ENCODE measurements at places on chromosomes 11 and 22.

GRCh38 chr22:37659066-37659896 lies 758 bp downstream of the PDXP start:
- peak; percentile 35 for DNase-seq

DNA sequence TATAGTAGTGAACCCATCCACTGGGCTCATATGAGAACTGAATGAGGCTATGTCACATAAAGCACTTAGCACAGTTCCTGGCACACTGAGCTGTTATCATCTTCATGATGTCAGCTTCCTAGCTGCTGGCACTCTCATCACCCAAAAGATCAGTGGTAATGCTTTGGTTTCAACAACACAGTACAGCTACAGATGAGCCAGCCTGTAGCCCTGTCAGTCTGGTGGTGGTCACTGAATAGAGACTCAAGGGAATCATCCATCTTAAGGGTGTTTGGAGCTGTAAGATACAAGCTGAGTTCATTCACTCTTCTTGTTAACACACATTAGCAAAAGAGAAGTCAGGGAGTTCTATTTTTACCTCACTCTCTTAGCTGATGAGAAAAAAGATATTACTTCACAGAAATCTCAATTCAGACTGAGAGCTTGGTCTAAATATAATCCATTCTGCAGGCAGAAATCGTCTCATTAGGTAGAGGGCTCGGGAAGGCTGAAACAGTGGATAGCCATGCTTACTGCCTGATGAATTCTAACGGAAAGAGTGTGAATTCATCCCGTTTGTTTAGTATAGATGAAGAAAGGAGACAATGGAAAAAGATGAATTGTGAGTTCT lies 6.3 kb upstream of the SLC1A2 start:
- no peak for DNase-seq

- no peak for DNase-seq
Observed at GRCh38 chr11:108501396-108501795, 3.2 kb upstream of the POGLUT3 start.

DNA sequence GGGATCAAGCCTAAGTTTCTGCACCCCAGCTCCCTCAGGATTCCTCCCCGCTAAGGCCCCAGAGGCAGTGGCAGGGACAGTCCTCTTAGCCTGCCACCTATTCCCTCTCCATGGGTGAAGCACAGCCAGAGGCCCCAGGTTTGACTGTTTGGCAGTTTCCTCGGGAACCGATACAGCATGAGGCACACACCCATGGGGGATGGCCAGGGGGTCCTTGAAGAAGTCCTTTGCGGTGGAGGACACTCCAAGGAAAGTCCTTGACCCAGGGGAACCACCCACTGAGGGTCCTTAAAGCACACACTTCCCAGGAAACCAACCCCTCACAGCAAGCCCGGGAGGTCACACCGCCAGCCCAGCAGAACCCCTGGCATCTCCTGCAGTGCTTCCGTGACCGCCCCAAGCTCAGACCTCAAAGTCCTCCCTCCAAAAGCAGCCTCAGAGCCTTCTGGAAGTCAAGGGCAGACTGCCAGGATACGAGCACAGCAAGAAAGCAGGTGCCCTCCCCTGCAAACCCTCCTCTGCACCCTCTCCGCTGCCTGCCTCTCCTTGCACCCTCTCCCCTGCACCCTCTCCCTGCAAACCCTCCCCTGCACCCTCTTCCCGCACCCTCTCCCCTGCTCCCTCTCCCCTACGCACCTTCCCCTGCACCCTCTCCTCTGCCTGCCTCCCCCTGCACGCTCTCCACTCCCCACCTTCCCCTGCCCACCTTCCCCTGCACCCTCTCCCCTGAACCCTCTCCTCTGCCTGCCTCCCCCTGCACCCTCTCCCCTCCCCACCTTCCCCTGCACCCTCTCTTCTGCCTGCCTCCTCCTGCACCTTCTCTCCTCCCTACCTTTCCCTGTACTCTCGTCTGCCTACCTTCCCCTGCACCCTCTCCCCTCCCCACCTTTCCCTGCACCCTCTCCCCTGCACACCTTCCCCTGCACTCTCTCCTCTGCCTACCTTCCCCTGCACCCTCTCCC lies 1.4 kb downstream of the SIGIRR start:
- DNase-seq = no peak

DNA sequence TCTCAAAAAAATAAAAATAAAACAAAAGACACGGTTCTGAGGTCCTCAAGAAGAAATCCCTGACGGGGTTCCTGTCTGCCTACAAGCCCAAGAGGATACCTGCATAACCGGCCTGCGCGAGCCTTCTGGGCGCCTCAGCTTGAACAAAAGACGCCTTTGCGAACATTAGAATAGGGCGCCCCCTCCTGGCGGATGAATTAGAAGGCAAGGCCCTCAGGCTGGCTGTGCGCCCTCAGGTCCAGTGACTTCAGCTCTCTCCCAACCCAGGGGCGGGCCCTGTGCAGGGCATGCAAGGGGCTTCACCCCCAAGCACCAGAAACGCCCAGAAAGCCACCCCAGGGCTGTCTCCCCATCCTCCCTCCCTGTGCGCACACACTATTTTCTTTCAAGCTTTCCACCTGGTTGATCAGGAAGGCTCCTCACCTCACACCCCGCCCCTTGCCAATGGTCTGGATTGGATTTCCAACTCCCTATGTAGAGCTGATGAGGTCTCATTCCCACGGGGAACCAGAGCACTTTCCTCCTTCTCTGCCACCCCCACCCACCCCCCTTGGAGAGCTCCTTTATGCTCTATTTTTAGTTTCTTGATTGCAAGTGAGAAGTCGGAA lies 273.3 kb downstream of the BUD13 start:
- peak; percentile 48 for DNase-seq

DNA sequence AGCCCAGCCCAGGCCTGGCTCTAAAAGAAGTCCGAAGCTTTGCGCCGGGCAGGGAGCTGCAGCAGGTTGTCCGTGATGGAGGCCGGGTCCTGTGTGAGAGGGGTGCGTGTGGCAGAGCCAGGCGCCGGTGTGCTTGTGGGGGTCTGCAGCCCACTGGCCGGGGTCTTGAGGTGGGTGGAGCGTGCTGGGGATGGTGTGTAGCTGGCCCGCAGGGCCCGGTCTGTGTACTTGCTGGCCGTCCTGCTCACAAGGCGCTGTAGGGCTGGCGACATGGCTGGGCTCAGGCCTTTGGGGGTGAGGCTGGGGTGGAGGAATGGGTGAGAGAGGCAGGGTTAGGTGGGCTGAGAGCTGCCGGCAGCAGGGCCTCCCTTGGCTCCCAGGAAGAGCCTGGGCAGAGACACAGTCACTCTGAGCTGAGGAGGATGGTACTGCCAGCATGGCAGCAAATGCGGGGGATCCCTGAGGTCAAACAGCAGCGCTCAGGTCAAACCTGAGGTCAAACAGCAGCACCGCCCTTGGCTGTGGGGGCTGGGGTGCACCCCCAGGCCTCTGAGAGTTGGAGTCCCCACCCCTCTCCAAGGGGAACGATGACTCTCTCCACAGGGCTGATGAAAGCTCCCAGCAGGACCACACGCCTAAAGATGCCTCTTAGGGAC lies 3.2 kb downstream of the TSSK2 start:
- no peak for DNase-seq

- DNase-seq = no peak
Observed at GRCh38 chr11:31960126-31960525, 130.7 kb upstream of the RCN1 start.

DNA sequence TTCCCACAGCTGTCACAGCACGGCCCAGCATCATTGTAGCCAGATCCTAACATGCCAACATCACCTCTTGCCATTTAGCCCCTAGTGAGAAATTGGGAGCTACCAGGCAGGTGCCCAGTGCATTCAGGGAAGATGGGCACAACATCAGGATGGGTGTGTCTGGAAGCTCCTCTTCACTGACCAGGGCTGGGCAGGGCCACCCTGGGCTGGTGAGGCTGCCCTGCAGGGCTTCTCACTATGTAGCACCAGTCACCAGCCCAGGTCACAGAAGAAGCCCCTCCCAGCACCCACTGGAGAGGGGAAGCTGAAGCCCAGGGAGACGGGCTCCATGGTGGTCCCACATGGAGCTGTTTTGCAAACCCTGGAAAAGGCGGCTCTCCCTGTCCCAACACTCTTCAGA lies 13.9 kb downstream of the ZNF74 start:
- no peak for DNase-seq

- no peak for DNase-seq
Observed at GRCh38 chr11:73293356-73293936, 14.6 kb upstream of the ARHGEF17 start.

GRCh38 chr11:72744474-72744873 lies 7.7 kb downstream of the ARAP1 start:
- DNase-seq = no peak

- no peak for DNase-seq
Observed at GRCh38 chr11:76103460-76103859, 102.8 kb downstream of the WNT11 start.

GRCh38 chr11:121839781-121840180 lies 276.2 kb downstream of the BLID start:
- DNase-seq = no peak

GRCh38 chr11:96234866-96235441 lies 108.0 kb downstream of the MAML2 start:
- no peak for DNase-seq

GRCh38 chr11:131511794-131512193 lies 141.4 kb downstream of the NTM start:
- DNase-seq = no peak

GRCh38 chr11:123461164-123461563 lies 31.1 kb downstream of the GRAMD1B start:
- DNase-seq = no peak

GRCh38 chr11:64152841-64153691 lies 12.8 kb downstream of the MACROD1 start:
- DNase-seq = peak; percentile 55

DNA sequence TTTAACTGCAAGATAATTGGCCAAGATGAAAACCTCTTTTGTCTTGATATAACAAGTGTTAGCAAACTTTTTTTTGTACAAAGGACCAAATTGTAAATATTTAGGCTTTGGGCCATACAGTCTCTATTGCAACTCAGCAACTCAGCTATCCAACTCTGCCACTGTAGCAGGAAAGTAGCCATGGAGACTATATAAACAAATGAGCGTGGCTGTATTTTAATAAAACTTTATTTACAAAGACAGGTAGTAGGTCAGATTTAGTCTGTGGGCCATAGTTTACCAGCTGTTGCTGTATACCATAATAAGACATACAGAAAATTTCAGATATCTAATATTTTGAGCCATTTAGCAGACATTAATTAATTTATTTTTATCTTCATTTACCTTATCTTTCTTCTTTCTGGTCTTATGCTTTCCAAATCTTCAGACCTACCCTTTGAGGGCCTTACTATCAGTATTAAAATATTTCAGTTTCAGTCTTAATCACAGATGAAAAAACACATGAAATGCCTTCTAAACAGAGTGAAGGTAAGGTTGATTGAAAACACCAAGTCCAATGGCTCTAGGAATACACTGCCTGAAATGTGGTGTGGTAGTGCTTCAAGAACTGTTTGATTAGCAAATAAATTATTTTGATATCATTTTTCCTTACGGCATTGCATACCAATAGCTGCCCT lies 256.9 kb upstream of the CTSC start:
- no peak for DNase-seq

- no peak for DNase-seq
Observed at GRCh38 chr11:31664129-31664528, 147.0 kb downstream of the PAX6 start.

- DNase-seq = peak; percentile 27
Observed at GRCh38 chr22:36328635-36329253, 59.0 kb downstream of the MYH9 start.

DNA sequence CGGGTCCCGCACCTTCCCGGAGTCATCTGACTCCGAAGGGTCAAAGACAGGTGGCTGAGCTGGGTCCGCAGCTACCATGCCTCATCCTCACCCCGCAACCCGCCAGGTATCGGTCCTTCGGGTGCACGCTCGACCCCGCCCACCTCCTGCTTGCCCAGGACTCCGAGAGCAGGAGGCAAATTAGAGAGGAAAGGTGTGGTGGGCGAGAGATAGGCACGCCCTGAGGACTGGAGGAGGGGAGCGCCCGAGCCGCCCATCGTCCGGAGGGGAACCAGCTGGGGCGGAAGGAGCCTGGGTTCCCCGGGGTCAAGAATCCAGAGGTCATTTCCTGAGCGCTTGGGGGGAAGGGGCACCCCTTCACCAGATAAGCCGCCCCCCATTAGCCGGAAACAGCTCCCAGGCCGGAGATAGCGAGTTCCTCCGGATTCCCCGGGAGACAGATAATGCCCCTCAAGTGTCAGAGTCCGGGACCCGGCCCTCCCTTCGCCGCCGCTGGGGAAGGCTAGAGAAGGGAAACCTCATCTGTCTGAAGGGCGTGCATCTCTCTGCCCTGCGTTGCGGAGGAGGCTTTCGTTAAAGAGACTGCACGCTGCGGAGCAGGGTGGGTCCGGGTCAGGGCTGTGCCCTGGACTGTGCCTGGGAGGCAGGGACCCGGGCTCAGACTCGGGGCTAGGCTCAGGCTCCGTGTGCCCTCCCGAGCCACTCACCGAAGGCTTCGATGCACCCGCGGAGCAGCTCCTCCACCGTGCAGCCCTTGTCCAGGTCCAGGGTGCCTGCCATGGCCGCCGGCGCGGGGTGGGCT lies 1.7 kb downstream of the RASGRP2 start:
- DNase-seq = no peak

- no peak for DNase-seq
Observed at GRCh38 chr11:131584785-131585592, 214.6 kb downstream of the NTM start.

DNA sequence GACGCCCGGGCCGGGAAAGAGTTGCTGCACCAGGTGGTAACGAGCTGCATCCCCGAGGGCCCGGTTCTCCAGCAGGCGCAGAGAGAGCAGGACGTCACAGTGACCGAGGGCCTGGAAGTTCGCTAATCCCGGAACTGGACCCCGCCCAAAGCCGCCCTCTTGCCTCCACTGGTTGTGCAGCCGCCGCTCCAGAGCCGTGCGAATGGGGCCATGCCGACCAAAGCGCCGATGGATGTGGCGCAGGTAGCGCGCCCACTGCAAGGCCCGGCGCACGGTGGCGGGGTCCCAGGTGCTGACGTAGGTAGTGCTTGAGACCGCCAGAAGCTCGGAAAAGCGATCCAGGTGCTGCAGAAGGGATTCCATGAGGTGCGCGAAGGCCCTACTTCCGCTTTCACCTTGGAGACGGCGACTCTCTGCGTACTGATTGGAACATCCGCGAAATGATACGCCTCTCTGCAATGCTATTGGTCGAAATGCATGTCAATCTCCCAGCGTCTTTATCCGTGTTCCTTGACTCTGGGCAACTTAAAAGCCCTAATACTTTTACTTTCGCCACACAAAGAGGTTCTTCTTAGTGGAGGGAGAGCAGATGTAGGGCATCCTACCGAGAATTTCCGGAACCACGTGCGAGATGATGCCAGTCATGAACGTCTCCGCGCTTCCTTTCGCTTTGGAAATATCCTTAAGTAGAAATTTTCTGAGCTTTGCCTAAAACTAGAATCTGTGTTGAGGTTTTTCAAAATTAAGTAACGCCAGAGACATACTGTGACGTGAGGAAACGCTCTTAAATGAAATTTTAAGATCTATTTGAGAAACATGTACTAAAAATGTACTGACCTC lies at the start of gene FANCF:
TSS of gene FANCF (minus strand) at position 376 of the 840 bp plus-strand sequence. CDS start at position 363, 13 bp downstream.
- DNase-seq = peak; percentile 96

- DNase-seq = no peak
Observed at GRCh38 chr22:35900483-35901168, 128.0 kb downstream of the RBFOX2 start.

DNA sequence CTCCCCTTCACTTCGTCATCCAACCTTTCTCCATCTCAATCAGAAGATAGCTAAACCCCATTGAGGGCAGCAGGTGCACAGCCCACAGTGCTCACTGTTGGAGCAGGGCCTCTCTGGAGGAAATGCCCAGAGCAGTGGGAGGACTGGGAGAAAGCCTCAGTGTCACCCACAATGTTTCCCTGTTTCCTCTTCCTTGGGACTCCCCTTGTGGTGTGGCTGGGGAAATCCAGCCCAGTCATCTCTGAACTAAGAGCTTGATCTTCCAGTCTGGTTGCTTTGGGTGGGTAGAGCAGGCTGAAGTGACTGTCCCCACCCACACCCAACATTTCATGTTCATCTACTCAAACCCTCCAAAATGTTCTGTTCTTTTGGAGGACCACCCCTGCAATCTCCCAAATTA lies 29.8 kb upstream of the EED start:
- no peak for DNase-seq
